ENCODE measurements at places on chromosomes 12 and 14. TPM values are rescaled to one million over a fixed set of nuclear protein-coding genes. Genes with fewer than 3 reads are reported as not detected.
A peak's percentile ranks its signal among the peaks of the same experiment; 100 is the strongest.

DNA sequence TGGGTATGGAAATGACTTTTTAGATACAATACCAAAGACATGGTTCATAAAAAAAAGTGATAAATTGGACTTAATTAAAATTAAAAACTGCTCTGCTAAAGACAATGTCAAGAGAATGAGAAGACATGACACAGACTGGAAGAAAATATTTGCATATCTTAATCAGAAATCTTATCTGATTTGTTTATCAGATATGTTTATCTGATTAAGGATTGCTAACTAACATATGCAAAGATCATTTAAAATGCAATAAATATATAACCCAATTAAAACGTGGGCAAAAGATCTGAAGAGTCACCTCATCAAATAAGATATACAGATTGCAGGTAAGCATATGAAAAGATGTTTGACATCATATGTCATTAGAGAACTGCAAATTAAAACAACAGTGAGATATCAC, 10.0 kb upstream of the MMP19 start:
- no peak overlapping the region for H3K27ac ChIP-seq
- H3K4me3 ChIP-seq: no peak overlapping the region
- no peaks in the 10 kb centered on the region for H3K36me3 ChIP-seq

DNA sequence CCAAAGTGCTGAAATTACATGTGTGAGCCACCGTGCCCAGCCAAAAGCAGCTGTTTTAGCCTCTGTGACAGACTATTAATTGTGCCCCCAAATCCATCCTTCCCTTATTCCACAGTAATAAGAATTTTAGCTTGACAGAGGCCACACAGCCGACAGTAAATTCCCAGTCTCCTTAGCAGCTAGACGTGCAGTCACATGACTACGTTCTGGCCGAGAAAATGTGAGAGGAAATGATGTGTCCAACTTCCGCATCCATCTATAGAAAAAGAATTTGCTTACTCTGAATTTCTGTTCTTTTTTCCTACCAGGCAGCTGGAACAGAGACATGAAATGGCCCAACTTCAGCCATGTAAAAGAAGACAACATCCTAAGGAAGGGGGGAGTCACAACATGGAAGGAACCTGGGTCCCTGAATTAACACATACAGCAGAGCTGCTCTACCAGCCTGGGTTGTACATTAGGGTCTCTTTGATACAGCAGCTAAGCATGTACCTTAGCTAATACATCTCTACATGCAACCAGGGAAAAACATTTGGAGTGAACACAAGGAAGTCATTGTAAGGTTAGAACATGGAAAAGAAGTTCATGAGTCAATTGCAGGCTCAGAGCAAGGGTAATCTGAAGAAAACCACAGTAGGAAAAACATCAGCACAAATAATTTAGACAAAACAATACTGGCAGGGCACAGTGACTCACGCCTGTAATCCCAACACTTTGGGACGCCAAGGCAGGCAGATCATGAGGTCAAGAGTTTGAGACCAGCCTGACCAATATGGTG, 35.5 kb downstream of the CIT start:
- no peaks in the 10 kb centered on the region for H3K27me3 ChIP-seq
- H3K27ac ChIP-seq: no peak overlapping the region
- H3K4me3 ChIP-seq: no peak overlapping the region
- DNase-seq: no peak

DNA sequence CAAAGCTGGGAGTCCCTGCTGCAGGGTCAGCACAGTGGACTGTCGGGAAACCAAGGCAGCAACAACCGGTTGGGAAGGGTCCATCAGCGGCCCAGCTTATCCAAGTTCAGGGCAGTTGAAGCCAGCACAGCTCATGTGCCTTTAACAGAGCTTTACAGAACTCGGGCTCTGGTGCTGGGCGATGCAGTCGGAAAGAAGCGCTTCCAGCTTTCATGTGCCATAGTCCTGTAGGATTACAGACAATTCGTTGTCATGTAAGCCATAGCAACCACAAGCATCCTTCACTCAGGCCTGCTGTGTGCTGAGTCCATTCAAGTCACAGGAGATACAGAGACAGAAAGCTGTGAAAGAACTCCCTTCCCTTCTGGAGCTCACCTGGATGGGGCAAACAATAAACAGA, 3.5 kb upstream of the FAM181A start:
- H3K4me3 ChIP-seq: no peak overlapping the region
- H3K4me1 ChIP-seq: no peaks in the 10 kb centered on the region
- DNase-seq: no peak
- H3K27ac ChIP-seq: no peak overlapping the region
- H3K27me3 ChIP-seq: no peaks in the 10 kb centered on the region
- H3K36me3 ChIP-seq: no peaks in the 10 kb centered on the region

GRCh38 chr14:100428727-100429126, 105.6 kb downstream of the SLC25A47 start:
- H3K27me3 ChIP-seq: no peaks in the 10 kb centered on the region
- no peak overlapping the region for H3K4me3 ChIP-seq
- H3K4me1 ChIP-seq: peaks cover 14% of the 10 kb centered on the region

GRCh38 chr14:91925001-91925726, 22.3 kb downstream of the FBLN5 start:
- H3K36me3 ChIP-seq: no peaks in the 10 kb centered on the region
- peaks cover 22% of the 10 kb centered on the region for H3K4me1 ChIP-seq
- peak overlapping the region; percentile 41 for H3K27ac ChIP-seq
- no peaks in the 10 kb centered on the region for H3K27me3 ChIP-seq
- no peak for DNase-seq
- H3K4me3 ChIP-seq: no peak overlapping the region

DNA sequence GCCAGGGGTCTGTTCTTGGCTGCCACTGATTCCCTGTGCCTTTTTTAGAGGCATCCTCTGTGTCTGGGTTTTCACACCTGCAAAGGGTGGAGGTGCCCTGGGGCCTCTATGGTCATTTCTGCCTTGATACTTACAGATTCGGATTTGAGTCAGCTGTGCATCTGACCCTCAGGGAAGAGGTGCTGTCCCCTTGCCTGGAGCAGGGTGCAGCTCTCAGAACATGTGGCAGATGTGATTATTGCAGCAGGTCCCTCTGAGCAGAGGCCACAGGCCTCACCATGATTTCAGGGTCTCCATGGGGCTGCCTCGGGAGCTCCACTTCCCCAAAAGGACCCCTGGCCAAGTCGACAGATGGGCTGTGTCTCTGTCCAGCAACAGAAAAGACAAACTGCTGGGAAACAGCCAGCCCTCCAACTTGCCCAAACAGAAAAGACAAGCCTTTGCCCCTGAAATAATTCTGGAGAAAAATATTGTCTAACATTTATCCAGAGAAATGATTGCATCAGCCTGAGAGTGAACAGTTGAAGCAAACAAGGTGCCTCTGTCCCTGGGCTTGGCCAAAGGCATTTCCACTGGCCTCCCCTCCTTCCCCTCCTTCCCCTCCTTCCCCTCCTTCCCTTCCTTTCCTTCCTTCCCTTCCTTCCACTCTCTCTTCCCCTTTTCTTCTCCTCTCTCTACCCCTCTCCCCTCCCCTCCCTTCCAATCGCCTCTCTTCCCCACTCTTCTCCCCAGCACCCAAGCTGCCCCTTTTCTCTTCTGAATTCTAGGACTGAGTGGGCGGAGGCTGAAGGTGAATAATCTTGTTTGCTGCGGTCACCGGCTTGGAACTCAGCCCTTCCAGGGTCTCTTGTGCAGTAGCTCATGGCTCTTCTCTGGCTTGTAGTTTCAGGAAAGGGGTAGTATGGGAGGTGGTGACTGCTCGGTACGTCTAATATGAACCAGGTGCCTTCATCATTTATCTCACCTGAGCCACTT, 676 bp downstream of the SERPINA3 start:
- H3K4me3 ChIP-seq: peak overlapping the region; percentile 27
- H3K27me3 ChIP-seq: no peaks in the 10 kb centered on the region
- DNase-seq: no peak

DNA sequence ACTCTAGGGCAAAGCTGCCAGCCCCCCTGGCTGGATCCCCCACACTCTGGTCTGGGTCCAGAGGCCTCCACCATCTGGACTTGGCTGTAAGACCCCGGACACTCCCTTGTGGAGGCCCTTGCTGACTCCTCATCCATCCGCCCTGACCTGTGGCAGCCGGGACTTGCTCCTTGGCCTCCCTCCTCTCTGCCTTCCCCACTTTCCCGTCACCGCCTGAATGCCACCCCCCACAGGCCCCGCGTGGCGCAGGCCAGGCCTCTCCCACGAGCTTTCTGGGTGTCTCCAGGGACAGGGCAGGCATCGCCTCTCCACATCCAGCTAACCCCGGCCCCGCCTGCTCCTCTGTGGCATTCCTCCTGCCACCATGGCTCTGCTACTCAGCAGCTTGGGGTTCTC, 14.1 kb downstream of the JAG2 start:
- peak overlapping the region; percentile 56 for H3K27ac ChIP-seq
- DNase-seq: no peak
- no peak overlapping the region for H3K4me3 ChIP-seq
- H3K27me3 ChIP-seq: no peaks in the 10 kb centered on the region
- peaks cover 5% of the 10 kb centered on the region for H3K4me1 ChIP-seq
- peaks cover 7% of the 10 kb centered on the region for H3K36me3 ChIP-seq

DNA sequence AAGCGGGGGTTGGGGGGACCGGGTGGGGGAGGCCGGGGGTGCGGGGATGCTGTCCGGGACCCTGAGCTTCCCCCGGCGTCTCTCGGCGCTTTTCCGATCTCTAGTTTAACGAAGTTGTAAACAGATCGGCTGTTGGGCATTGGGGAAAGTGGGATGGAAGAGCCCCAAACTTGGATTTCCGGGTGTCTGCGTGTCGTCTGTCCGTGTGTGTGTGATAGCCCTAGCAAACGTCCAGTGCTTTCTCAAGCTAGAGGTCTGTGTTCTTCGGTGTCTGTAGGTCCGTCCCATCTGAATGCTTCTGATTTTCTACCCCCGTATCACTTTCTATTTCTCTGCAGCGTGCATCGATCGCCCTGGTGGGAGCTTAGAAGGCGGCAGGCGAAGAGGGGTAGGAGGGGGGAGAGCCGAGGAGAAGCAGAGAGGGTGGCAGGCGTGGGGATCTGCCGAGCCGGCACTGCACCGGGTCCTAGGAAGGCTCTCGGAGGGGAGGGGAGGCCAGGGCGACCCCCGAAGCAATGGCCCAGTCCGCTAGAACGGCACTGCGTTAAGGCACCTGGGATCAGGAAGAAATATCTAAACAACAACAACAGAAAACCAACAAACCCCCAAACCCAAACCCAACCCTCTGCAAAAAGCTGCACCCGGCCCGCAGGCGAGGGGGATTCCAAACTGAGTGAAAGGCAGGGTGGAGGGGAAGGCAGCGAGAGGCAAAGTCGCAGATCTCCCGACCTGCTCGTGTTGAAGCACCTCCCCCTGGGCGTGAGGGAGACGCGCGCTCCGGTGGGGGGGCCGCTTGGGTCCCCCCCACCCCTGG, 1.0 kb downstream of the KCNA1 start:
- H3K4me1 ChIP-seq: peaks cover 26% of the 10 kb centered on the region
- H3K4me3 ChIP-seq: peak overlapping the region; percentile 43
- no peak overlapping the region for H3K27ac ChIP-seq
- H3K36me3 ChIP-seq: no peaks in the 10 kb centered on the region

DNA sequence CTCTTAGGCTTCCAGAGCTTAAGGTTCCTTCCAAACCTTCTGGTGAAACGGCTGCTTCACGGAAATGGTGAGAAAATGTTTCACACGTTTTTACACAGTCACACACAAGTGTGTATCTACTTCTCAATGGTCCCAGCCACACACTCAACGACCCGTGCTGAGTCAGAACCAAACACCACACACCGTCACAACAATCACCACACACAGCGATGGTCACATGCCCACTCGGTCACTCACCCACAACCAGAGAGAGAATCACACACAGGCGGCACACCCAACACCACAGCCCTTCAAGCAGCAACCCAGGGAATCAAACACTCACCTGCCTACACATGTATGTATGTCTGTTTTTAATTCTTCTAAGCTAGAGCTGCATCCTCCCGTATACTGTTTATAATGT, 12.6 kb upstream of the PLEKHD1 start:
- no peak overlapping the region for H3K4me3 ChIP-seq
- no peak for DNase-seq
- no peaks in the 10 kb centered on the region for H3K4me1 ChIP-seq

DNA sequence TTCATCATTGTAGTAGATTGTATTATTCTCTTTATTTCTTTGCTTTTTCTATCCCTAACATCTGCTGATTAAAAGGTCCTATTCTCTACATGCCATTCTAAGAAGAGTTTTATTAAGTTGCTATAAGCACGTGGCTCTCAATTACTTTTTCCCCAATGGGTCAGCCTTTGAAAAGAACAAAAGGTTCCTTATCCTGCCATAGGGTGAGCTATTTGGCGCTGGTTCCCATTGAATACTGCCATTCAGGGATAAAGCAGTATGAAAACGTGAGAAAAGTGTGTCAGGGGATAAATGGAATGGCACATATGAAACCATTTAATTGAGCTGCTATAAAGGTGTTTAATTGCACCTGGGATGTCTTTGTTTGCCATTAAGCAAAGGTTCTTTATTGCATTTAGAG, 80.9 kb downstream of the SYNE2 start:
- no peak overlapping the region for H3K27ac ChIP-seq
- no peak for DNase-seq
- no peak overlapping the region for H3K4me3 ChIP-seq

- H3K36me3 ChIP-seq: no peaks in the 10 kb centered on the region
- H3K27ac ChIP-seq: no peak overlapping the region
- no peak for DNase-seq
Observed at GRCh38 chr14:74219277-74220205, 19.7 kb upstream of the VSX2 start.

DNA sequence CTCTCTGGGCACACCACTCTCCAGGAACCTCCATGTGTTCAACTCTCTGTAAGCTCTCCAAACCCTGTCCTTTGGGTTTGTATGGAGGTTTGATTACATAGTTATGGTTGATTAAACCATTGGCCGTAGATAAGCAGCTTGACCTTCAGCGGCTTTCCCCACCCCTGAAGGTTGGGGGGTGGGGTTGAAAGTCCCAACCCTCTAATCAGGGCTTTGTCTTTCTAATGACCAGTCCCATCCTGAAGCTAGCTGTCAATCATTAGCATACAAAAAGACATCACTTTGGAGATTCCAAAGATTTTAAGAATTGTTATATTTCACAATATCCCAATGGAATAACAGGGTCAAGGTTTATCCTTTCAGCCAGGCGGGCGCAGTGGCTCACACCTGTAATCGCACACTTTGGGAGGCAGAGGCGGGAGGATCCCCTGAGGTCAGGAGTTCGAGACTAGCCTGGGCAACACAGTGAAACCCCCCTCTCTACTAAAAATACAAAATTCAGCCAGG, 8.4 kb downstream of the FAM186A start:
- DNase-seq: no peak
- H3K27ac ChIP-seq: no peak overlapping the region
- no peaks in the 10 kb centered on the region for H3K4me1 ChIP-seq
- no peaks in the 10 kb centered on the region for H3K36me3 ChIP-seq
- H3K27me3 ChIP-seq: no peaks in the 10 kb centered on the region
- no peak overlapping the region for H3K4me3 ChIP-seq

GRCh38 chr12:19066475-19067001, 63.0 kb upstream of the PLEKHA5 start:
- no peak overlapping the region for H3K27ac ChIP-seq
- H3K4me1 ChIP-seq: no peaks in the 10 kb centered on the region
- no peak overlapping the region for H3K4me3 ChIP-seq
- H3K27me3 ChIP-seq: no peaks in the 10 kb centered on the region

- no peak overlapping the region for H3K4me3 ChIP-seq
- H3K27ac ChIP-seq: no peak overlapping the region
- H3K36me3 ChIP-seq: no peaks in the 10 kb centered on the region
- no peaks in the 10 kb centered on the region for H3K27me3 ChIP-seq
- H3K4me1 ChIP-seq: no peaks in the 10 kb centered on the region
Observed at GRCh38 chr12:76711241-76711640, 52.7 kb upstream of the ZDHHC17 start.

The OSBPL8 gene
- total RNA-seq: 82.7 TPM

The LRTM2 gene
- not detected for total RNA-seq

The LGR5 gene
- 1.2 TPM for total RNA-seq

The DHRS2 gene
- 1.2 TPM for total RNA-seq

The FBRSL1 gene
- 47.6 TPM for total RNA-seq

The MMP14 gene
- 124 TPM for total RNA-seq

The TROAP gene
- 1.4 TPM for total RNA-seq

The NEK9 gene
- total RNA-seq: 97.7 TPM

The TUBA1A gene
- total RNA-seq: 120 TPM

The KRT77 gene
- not detected for total RNA-seq

The HOTAIR gene
- not detected for total RNA-seq

Measured in lower lobe of right lung (tissue), 2 donors.